ENCODE measurements at places on chromosomes 3 and 15.

DNA sequence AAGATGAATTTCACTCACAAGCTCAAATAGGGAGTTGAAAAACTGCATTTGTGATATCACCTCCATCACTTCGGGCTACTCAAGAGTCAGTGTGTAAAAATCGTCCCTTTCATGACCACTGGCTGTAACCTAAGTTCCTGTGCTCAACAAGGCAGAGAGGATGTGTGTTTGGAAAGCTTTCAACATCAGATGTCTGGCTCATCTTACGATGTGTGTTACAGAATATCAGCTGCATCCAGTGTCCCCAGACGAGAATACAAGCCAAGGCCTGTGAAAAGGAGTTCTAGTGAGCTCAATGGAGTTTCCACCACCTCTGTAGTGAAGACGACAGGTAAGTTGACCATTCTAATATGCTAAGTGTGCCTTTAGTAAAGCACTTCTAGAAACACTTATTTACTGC is 65.5 kb upstream of the ADAMTSL3 start:
- no peak for DNase-seq

- DNase-seq: no peak
Measured at GRCh38 chr3:9135930-9136525, 113.4 kb downstream of the SRGAP3 start.

GRCh38 chr15:43135351-43135750 is 2.0 kb downstream of the TMEM62 start:
- no peak for DNase-seq

DNA sequence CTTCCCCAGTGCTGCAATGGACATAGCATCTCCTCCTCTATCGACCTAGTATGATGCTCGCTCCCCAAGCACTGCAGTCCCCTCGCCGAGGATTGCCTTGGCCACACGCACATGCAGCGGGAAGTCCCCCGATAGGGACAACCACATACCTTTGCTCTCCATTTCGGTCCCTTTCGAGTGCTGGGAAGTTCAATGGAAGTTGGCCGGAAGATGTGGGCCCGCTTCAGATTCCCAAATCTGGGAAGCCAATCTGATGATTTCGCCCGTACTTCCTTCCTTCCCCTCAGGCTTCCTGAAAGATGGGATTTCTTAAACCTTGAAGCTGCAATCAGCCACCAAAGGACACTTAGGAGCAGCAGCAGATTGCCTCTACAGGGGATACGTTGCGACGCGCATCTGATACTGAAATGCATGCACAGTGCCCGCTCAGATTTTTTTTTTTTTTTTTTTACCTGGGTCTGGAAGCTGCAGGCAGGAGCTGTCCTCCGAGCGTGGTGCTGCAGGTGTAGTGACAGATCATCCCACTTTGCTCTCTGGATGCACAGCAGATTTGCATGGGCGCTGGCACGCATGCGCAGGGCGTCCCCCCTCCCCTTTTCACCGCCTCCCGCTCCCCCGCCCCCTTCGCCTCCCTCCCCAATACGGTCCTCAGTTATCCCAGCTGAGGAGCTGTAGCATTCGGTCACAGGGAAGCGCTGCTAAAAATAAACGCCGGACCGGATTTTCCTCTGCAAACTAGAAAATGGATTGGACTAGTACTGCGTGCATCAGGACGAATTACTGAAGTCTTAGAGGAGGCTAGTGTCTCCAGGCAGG is at the start of gene FGF12:
FGF12 (minus strand) TSS at position 510 of the 816 bp plus-strand sequence.
- DNase-seq: peak; percentile 2

GRCh38 chr15:96720656-96721055 is 390.2 kb downstream of the NR2F2 start:
- no peak for DNase-seq

Data from stromal cell of bone marrow (primary cell).